Stimulated activated CD4-positive, alpha-beta T cell treated with anti-CD3 and anti-CD28 coated beads, TNF-alpha, amount 100 ng/mL, for 4 hours (primary cell): ENCODE measurements at places on chromosomes 3 and 15.

GRCh38 chr3:40768536-40768935, 243.8 kb downstream of the ZNF621 start:
- DNase-seq = no peak

DNA sequence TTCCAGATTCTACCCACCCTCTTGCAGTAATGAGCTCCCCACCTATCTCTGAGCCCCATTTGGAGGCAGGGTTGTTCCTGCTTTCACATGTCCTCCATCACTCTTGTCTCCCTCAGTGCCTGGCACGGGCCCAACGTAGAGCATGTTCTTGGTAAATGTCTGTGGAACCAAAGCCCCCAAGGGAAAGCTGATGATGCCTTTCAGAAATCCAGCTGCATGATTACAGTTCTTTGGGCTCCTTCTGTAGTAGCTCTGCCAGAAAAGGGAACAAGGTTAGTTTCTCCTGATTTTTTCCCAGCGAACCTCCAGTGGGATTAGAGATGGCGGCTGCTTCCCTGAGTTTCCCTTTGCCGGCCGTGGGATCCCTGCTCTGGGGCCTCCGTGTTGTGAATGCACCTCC, 39.3 kb downstream of the CGNL1 start:
- no peak for DNase-seq

GRCh38 chr3:93910097-93910496, 63.6 kb downstream of the PROS1 start:
- no peak for DNase-seq

DNA sequence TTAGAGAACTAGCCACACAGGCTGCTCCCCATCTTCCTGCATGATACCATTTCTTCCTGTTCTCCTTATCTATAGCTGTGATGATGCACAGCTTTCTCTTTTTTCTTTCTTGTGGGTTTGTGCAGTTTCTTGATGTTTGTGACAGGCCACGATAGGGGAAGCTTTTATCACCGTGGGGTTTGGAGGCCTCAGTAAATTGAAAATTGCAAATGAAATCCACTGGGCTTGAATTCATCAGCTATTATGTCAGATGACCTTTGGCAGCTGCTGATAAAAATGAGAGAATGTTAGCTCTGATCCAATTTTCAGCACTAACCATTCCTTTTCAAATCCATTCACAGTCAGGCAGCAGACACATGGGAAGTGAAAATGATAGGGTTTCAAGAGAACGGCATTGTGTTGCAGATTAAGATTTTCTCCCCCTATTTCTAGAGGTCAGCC, 176.9 kb upstream of the SOX2 start:
- DNase-seq = no peak

DNA sequence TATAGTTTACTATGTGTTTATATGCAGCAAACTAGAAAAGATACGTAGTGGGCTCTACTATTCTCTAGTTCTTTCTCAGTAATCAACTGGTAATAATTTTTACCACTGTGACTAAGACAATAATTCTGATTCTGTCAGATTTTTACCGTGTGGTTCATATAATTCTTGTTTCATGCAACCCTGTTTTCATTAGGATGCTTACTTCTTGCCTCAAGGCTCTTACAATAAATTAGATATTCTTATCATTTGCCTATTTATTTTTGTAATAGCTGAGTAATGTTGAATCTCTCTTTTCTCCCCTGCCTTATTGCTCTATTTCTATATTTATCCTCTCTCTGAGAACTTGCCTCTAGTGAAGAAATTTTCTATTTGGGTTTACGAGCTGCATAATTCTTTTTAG, 524.7 kb downstream of the NAALADL2 start:
- no peak for DNase-seq

DNA sequence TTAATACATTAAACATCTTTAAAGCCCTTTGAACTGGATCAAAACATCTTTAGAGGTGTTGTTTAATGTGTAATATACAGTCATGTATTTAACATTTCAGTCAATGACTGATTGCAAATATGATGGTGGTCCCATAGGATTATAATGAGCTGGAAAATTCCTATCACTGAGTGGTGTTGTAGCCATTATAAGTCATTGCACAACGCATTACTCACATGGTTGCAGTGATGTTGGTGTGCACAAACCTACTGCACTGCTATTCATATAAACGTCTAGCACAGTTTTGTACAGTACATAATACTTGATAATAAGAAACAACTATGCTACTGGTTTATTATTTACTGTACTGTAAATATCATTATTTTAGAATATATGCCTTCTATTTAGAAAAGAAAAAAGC, 75.6 kb downstream of the DTWD1 start:
- no peak for DNase-seq

DNA sequence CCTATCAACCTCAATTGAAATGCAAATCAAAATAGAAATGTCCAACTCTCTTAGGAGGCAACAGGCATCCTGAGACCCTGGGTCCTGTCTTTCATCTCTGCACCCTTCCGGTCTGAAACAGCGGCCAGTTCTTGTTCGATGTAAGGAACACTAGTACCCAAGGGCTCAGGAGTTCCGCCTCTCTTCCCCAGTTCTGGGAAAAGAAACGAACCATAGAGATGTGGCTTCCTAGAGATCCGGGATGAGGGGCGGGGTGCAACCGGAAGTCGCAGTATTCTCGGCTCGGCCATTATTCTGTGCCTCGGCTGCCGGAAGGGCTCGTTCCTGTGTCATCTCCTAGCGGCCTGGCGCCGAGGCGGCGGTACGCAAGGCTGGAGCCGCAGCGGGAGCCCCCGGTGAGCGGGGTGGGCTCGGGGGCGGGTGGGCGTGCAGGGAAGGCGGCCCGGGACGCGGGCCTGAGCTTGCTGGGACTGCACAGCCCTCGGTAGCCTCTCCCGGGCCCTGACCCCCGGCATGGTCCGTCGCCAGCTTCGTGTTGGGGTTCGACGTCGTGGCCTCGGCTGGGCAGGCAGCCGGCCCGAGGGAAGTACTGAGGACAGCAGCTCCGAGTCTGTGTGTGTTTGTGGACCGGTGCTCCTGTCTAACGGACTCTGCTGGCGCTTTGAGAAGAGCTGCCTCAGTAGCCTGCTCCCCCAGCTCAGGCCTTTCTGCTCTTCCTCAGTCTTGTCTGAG, at the start of gene ZNF197:
ZNF197 (plus strand) TSS at position 288 of the 732 bp plus-strand sequence. CDS start 4,119 bp downstream, outside the sequence.
- DNase-seq = peak; percentile 24

DNA sequence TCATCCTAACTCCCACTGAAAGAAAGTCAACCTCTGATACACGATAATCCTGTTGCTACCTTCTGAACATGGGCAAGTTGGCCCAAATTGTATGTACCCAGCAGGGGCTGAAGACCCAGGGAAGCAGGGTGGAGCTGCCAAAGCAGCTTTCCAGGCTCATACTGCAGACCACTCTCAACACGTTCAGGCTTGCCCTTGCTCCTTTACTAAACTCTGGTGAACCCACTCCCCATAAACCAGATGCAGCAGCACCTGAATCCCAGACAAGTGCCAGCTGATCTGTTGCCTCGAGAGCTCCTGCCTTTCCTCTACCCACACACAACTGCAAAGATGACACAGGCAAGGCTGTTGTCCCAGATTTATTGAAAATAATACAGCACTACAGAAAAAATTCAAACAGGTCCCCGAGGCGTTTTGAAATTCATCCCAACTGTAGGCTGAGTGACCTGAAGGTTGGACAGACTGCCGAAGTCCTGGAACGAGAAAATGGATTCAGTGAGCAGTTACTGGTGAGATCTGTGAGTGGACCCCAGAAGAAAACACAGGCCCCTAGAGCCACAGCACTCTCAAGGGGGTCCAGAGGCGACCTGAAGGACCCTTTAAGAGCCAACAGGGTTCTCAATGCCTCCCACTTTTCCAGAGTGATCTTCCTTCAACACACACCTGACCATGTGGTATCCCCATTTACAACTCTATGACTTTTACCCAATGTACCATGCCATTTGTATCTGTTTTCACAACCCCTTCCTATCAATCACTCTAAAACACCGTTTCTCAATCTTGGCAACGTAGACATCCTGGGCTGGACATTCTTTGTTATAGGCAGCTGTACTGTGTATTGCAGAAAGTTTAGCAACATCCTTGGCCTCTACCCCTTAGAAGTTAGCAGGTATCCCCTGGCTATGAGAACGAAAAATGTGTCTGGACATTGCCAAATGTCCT, 3.6 kb downstream of the RPS17 start:
- no peak for DNase-seq

GRCh38 chr15:70438776-70439175, 324.6 kb downstream of the UACA start:
- no peak for DNase-seq

DNA sequence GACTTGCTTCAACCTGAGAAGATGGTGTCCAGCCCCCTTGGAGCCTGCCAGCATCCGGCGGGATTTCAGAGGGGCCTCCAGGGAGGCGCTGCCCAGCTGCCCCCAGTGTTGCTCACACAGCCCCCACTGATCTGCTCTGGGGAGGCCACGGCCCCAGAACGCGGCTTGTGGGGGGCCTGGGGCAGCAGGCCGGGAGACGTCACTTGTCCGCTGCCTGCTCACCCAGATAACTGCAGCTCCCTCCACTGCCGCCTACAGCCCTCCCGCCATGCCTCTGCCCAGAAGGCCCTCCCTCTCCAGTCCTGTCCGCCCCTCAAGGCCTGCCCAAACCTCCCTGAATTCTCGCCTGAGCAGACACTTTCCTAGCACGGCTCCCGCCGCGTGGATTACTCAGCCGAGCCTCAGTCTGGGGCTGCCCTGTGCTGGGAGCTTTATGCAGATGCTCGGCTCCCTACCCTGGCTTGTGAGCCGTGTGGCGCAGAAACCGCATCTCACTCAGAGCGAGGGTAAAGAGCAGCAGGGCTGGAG, 17.2 kb upstream of the ADIPOQ start:
- DNase-seq = peak; percentile 12

DNA sequence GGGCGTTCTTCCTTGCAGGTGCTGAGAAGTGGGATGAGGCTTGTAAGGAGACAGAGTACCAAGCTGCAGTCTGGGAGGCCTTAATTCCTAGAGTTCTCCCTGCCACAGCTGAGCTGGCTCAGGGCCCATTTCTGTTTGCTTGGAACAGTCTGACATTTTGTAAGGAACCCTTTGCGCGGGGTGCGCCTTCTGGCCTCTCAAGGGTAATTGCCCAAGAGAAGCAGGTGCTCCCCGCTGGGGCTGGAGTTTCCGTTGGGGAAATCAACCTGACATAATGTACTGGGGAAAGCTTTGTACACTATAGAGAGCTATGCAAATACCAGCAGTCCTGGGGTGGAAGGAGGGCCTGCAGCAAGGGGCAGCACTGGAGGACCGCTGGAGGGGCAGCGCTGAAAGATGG, 83.6 kb downstream of the HMG20A start:
- DNase-seq = no peak

- no peak for DNase-seq
Measured at GRCh38 chr3:14689247-14689980, 14.5 kb downstream of the C3orf20 start.

- DNase-seq = no peak
Measured at GRCh38 chr15:73838831-73839426, 34.4 kb upstream of the TBC1D21 start.
